ENCODE measurements at places on chromosomes 11 and 22.

DNA sequence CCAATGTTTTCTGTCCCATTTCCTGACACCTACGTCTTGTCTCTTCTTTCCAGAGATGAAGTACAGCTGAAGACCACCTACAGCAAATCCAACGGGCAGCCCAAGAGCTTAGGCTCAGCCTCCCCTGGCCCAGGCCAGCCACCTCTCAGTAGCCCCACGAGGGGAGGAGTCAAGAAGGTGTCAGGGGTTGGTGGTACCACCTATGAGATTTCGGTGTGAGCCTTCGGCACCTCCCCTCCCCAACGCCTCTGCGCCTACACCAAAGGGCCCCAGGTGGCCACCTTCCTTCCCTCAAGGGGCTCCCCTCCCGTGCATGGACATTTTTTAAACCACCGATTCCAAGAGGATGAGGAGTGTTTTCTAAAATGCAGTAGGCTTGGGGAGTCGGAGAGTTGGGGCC, 12.2 kb downstream of the MED19 start:
- no peak for DNase-seq

- DNase-seq, result peak; percentile 62
Observed at GRCh38 chr22:28594797-28595462, 84.7 kb downstream of the TTC28 start.

GRCh38 chr11:19218786-19219460, 17.1 kb upstream of the CSRP3 start:
- DNase-seq, result peak; percentile 14

DNA sequence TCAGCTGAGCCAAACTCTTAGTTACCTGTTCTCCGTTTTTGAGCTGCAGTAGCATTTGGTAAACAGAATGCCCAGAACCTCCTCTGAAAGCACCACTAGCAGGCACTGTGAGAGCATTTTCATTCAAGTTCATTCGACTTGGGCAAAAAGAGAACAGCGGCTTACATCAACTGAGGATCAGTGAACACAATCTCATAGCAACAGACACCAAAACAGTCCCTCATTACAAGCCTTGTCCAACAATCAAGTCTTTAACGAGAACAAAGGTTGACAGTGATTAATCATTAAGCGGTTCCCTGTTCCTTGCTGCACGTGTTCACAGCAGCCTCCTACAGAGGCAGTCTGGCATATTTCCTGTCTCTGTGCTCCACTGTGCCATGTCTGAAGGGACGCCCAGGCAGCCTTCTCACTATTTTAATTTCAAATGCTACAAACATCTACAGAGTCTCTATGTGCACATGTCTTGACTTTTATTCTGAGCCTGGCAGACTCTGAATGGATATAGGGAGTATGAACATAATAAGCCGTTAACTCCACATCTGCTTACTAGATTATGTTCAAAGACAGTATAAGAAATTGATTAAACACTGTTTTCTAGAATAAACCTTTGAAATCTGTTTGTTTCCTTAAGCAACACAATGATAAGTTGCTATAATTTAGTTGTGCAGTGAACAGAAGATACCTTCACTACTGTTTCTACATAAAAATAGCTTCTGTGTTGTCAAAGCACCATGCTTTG, 88.3 kb upstream of the MTMR2 start:
- peak; percentile 85 for DNase-seq

DNA sequence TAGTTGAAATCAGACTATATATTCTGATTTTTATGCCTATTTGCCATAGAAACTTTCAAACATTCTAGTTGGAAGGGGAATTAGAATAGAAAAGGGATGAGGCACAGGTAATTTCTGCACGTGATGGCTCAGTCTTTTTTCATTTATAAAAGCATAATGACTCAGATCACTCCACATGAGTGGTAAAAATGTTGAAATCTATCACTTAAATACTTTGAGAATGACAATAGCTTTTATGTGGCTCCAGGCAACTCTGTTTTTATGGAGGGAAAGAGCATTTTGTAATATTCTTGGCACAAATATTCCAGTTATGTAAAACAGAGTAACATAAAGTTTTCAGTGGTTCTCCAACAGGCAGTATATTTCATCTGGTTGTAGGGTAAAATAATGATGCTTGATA, 5.9 kb upstream of the MMP3 start:
- peak; percentile 59 for DNase-seq

DNA sequence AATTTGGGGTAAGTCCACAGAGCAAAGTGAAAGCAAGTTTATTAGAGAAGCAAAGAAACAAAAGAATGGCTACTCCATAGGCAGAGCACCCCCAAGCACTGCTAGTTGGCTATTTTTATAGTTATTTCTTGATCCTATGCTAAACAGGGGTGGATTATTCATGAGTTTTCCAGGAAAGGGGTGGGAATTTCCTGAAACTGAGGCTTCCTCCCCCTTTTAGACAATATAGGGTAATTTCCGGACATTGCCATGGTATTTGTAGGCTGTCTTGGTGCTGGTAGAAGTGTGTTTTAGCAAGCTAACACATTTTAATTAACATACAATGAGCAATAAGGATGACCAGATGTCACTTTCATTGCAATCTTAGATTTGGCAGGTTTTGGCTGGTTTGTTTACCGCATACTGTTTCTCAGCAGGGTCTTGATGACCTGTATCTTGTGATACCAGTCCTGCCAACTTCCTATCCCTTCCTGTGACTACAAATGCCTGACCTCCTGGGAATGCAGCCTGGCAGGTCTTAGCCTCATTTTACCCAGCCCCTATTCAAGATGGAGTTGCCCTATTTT, 937 bp upstream of the C1QTNF6 start:
- DNase-seq, result peak; percentile 61

DNA sequence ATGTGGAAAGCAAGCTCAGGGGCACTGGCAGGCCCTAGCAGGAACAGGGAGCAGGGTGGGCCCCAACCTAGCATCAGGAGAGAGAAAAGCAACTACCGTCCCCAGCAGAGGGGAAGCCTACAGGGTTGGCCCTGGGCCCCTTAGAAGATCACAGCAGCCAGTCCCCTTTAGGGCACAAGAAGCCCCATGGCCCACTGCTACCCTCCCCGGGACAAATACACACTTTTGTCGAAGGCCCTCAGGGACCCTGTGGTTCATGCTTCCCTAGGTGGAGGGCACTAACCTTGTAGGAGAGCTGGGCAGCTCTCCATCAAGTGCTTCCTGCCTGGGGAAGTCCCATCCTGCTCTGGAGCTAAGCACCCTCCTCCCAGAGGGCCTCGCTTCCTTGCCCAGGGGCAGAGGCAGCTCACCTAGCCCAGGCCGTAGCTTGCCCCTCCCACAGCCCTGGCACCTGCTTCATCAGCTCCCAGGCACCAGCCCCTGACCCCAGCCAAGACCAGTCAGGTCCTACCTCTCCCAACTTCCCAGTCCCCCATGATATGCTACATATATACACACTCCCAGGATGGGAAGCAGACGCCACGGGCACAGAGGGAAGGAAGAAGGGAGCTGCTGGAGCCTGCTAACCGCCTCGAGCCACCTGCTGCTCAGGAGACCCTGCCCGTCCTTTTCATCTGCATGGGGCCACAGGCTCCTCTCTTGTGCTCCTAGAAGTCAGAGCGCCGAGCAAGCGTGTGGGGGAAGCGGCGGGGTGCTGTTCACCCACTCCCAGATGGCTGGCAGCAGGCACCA, 20.1 kb downstream of the SUN2 start:
- DNase-seq, result no peak

DNA sequence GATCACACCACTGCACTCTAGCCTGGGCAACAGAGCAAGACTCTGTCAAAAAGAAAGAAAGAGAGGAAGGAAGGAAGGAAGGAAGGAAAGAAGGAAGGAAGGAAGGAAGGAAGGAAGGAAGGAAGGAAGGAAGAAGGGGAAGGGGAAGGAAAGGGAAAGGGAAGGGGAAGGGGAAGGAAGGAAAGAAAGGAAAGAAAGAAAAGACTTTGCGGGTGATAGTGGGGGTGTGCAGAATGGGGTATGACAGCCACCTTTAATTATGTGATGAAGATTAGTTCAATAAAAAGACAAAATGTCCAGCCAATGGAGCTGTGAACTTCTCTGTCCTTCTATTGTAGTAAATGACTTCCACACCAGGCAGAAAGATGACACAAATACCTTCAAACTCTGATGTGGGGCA, 8.7 kb upstream of the APLP2 start:
- DNase-seq, result no peak

- DNase-seq, result no peak
Observed at GRCh38 chr22:41047801-41048211, 44.6 kb upstream of the EP300 start.

DNA sequence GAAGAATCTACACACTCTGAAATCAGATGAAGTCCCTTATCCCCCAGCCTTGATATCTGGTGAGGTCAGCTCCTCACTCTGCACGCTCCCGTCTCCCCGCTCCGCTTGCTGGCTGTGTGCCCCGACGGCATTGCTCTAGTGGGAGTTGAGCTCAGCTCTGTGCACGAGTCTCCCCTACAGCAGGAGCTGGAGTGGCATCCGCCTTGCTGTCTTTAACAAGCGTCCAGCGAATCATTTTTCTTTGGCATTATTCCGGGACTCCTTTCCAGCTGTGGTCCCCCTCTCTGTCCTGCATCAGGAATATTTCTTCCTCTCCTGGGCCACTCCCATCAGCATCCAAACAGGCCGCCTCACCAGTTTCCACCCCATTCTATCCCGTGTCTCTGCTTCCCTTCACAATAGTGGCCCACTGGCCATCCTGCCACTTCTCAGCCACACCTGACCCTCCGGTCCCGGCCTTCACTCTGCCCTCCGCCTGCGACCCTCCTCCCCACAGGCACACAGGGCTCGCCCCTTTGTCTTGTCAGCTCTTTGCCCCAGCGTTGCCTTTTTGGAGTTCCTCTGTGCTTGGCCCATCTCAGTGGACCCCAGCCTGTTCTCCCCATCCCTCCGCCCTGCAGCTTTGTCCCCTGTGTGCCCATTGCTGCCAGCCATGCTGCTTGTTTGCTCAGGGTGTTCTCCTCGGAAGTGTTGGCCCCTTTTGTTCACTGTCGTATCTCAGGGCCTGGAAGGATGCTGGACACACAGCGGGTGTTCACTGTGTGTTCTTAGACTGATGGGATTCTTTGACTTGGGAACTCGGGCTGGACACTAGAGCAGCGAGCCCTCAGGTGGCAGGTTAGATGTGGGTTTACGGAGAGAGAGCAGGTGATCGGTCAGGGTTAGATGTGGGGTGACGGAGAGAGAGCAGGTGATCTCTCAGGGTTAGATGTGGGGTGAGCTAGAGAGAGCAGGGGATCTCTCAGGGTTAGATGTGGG, 441.8 kb downstream of the TBC1D22A start:
- no peak for DNase-seq

- DNase-seq, result no peak
Observed at GRCh38 chr22:34344702-34345101, 424.4 kb upstream of the LARGE1 start.
